Activated gamma-delta T cell treated with Interleukin-2 at 50 U/mL for 16 hours (primary cell): ENCODE measurements at places on chromosomes 2 and 18.

GRCh38 chr2:174780191-174780840 lies 16.0 kb upstream of the CHRNA1 start:
- no peak for DNase-seq

DNA sequence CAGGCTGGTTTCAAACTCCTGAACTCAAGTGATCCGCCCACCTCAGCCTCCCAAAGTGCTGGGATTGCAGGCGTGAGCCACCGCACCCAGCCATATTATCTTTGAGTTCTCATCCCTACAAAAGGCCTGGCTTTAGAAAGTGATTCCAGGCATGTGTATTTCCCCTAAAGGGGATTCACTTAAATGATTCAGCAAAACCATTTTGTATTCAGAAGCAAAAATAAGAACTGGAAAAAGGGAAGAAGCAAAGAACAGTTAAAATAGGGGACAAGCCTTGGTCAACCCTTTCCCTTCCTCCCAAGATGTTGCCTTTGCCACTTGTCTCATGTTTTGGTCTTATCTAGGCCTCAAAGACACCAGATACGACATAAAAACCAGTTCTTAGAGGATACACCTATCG lies 10.5 kb downstream of the TM4SF20 start:
- no peak for DNase-seq

GRCh38 chr2:51013933-51014526 lies 17.9 kb downstream of the NRXN1 start:
- DNase-seq: no peak

- DNase-seq: no peak
Observed at GRCh38 chr2:78779761-78780160, 245.7 kb upstream of the REG3G start.

GRCh38 chr2:205757271-205757670 lies 75.0 kb downstream of the NRP2 start:
- DNase-seq: no peak

GRCh38 chr18:5930789-5931188 lies 35.5 kb upstream of the TMEM200C start:
- no peak for DNase-seq

GRCh38 chr2:47083886-47084687 lies 71.0 kb downstream of the STPG4 start:
- DNase-seq: no peak

GRCh38 chr2:144922519-144922918 lies 402.6 kb upstream of the ZEB2 start:
- no peak for DNase-seq

GRCh38 chr18:63523660-63524059 lies 18.5 kb upstream of the SERPINB12 start:
- no peak for DNase-seq

DNA sequence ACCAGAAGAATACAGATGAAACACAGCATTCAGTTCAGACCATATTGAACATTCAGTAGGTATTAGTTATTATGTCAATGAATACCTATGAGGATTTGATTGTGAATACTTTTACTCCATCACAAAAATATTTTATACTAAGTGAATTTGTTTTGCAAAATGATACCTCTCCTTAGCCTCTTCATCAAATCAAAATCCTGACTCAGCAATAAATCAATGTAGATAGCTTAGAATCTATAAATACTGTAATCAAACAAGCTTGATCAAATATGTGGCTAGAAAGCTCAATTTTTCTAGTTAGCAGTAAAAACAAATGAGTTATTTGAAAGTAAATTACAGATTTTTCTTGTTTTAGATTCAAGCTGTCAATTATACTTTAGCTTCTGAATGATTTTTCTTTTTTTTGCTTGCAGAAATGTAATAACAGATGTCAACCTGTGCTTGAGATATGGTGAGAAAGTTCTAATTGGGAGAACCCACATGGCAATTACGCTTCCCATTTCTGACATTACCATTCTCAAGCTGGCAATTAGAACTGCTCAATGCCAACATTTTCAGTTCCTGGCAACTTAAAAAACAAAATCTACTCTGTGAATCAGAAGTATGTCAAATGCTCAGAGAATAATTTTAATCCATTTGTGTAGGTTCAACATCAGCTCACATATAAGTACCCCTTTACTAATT lies 109.6 kb downstream of the PRELID3A start:
- no peak for DNase-seq

DNA sequence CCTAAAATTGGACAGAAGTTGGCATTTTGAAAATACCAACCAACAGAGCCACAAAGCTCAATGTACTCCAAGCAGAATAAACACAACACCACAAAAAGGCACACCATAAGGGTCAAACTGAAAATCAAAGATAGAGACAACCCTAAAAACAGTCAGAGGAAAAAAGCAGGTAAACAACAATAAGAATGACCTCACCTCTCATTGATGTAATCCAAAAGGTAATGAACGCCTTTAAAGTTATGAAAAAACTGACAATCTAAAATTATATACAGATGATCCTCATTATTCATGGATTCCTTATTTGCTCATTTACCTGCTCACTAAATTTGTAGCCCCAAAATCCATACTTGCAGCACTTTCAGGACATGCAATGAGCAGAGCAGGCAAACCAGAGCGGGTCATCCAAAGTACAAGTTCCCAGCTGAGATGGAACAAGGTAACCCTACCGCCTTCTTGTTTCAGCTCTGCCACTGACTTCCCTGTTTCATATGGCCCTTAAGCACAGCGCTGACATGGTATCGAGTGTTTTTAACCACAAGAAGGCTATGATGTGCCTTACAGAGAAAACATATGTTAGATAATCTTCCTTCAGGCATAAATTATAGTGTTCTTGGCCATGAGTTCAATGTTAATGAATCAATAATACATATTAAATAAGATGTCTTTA lies 17.0 kb downstream of the RTN4 start:
- DNase-seq: no peak

- no peak for DNase-seq
Observed at GRCh38 chr18:62436636-62437234, 86.1 kb upstream of the ZCCHC2 start.

DNA sequence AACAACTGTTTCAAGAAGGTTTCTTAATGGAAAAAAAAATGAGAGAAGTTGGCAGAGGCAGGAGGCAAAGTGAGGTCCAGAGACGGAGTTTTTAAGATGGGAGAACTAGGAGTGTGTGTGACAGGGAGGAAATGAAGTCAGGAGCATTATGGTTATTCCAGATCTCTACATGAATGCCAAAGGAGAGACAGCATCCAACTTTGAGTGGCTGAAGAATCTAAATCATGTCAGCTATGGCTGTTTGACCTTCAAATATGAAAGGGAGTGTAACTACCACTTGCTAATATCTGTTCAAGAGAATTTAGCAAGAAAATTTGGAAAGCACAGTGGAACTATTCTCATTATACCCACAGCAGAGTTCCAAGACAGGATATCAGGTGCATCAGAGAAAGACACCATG lies 81.2 kb upstream of the CCBE1 start:
- no peak for DNase-seq

DNA sequence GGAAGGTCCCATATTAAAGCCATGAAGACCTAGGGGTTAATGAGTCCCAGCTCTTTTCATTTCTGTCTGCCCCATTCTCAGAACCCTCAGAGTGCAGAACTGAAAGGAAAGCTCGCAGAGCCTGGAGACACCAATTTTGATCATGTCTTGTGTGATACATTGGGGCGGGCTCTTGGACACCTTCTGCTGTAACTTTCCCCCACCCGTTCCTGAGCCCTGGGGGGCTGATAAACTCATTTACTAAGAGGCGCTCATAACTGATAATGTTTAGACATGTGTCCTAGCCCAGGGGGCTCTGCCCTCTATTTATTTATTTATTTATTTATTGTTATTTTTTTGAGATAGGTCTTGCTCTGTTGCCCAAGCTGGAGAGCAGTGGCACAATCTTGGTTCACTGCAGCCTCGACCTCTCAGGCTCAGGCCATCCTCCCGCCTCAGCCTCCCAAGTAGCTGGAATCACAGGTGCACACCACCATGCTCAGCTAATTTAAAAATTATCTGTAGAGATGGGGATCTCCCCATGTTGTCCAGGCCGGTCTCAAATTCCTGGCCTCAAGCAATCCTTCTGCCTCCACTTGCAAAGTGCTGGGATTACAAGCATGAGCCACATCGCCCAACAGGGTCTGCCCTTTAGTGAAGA lies 72.4 kb upstream of the HAAO start:
- no peak for DNase-seq

- DNase-seq: no peak
Observed at GRCh38 chr18:39599251-39599650, 2033.7 kb upstream of the CELF4 start.

DNA sequence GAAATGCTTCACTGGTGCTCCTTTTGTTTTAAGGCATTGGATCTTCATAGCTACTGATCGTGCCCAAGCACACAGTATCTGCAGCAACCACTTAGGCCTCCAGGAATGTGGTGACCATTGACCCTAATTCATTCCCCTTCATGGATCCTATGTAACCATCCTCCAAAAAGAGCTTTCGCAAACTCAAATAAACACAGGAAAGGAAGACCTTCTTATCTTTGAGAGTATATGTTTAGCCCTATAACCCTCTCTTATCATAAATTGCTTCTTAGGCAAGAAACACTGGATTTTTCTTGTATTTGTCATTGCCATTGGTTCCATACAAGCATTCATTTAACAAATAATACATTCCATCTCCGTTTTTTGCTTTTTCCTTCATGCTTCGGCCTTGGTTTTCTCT lies 4.1 kb upstream of the TTR start:
- no peak for DNase-seq
